ENCODE measurements at places on chromosomes 1 and 21. TPM values are rescaled to one million over a fixed set of nuclear protein-coding genes. Genes with fewer than 3 reads are reported as not detected.

DNA sequence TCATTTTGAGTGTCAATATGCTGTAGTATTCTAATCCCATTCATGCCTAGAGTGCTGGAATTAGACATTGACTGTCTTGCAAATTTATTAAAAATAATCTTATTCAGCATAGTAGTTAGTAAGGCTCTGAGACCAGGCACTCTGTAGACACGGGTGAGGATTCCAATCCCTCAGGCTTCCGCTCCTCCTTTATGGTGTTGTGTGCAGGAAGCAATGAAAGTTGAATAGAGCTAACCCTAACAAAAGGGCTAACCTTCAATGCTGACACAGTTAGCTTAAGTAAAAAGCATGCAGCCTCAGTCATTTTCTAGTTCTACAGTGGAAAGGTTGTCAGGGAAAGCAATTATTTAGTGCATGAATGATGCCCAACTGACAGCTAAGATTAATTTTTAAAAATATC, 199.6 kb upstream of the SGIP1 start:
- no peak for DNase-seq

- no peak for DNase-seq
These were observed 400.7 kb downstream of the SMYD3 start for GRCh38 chr1:246106342-246106763.

- no peak for DNase-seq
These were observed 192.3 kb upstream of the HMCN1 start for GRCh38 chr1:185541871-185542301.

EPHB2 gene
- 93.0 TPM for total RNA-seq

- DNase-seq, result no peak
These were observed 85.7 kb downstream of the KCNN3 start for GRCh38 chr1:154784416-154784815.

All from glutamatergic neuron (in vitro differentiated cells).